Hematopoietic multipotent progenitor cell treated with erythropoietin and hydrocortisone succinate and interleukin-3 and kit ligand, for 15 days (in vitro differentiated cells): ENCODE measurements at places on chromosomes 16 and 17.
A peak's percentile ranks its signal among the peaks of the same experiment; 100 is the strongest.

DNA sequence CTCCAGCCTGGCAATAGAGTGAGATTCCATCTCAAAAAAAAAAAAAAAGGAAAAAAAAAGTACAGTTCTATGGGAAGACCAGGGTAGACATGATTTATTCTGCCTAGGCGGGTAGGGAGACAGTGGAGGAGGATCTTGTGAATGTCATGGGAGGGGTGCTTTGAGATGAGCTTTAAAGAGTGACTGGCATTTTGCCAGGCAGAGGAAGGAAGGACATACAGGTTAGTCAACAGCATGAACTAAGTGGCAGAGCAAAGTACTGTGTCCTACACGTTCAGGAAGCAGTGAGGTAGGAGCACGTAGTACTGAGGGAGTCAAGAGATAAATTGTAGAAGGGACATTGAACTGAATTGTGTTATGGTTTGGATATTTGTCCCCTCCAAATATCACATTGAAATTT, 451.5 kb downstream of the TOX3 start:
- no peak for DNase-seq

GRCh38 chr17:83106913-83107655, 27.7 kb downstream of the METRNL start:
- DNase-seq = no peak

- no peak for DNase-seq
Measured at GRCh38 chr17:66950886-66951604, 13.5 kb upstream of the CACNG4 start.

GRCh38 chr17:43832976-43833829, at the start of gene MPP3:
Gene MPP3 (minus strand): TSS chr17:43833146. CDS start chr17:43831906, 1,240 bp downstream.
- peak; percentile 32 for DNase-seq

DNA sequence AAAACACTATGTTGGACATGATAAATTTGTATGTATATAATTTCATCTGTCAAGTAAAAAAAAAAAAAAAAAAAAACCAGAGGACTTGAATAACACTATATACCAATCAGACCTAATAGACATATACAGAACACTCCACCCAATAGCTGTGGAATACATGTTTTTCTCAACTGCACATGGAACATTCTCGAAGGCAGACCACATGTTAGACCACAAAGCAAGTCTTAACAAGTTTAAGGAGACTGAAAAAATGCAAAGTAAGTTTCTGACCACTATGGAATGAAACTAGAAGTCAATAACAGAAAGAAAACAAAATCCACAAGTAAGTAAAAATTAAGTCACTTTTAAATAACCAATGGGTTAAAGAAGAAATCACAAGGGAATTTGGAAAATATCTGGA, 8.4 kb upstream of the CNTNAP4 start:
- no peak for DNase-seq

- DNase-seq = no peak
Measured at GRCh38 chr17:63775420-63775819, 1.4 kb downstream of the DDX42 start.

DNA sequence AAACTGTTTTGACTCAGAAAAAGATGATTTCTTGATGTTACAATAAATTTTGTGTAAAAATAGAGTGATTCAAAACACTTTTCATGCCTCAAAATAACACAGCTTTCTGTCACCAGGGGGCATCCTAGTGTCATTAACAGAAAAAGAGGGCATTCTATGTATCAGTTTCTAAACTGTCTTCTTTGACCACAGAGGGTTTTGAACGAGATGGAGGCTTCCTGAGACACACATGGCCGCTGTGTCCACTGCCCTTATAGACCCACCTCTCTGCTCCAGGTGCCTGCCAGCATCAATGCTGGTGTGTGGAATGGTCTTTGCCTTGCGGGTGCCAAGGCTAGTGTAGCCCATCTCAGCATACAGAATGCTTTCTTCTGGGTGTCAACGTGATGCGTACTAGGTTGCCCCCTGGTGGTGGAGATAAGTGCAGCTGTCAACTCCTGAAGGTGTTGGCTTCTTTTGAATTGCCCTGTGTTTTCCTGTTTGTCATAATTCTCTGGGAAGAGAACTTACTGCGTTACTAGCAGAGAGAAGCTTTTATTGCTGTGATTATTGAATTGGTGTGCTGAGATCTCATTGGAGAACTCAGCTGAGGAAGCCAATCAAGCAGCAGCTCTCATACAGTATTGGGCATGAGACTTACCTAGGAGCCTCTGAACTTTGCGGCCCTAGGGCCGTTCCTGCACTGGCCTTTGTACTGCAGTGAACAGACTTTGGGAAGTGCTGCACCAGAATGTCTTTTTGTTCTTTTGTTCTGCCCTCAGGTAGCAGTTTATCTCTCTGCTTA, 38.6 kb downstream of the USP10 start:
- peak; percentile 86 for DNase-seq

DNA sequence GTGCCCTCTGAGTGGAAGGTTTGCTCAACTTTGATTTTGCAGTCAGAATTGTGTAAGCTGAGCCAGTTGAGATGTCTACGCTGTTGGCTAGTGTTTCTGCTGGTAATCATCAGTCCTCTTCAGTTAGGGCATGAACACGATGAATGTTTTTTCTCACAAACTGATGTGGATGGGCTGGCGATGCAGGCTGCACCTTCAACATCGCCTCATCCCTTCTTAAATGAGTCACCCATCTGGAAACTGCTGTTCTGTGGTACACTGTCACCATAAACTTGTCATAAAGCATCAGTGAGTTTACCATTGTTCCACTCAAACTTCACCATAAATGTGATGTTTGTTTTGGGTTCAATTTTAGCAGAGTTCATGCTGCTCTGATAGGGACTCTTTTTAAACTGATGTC, 8.4 kb downstream of the C16orf95 start:
- no peak for DNase-seq

DNA sequence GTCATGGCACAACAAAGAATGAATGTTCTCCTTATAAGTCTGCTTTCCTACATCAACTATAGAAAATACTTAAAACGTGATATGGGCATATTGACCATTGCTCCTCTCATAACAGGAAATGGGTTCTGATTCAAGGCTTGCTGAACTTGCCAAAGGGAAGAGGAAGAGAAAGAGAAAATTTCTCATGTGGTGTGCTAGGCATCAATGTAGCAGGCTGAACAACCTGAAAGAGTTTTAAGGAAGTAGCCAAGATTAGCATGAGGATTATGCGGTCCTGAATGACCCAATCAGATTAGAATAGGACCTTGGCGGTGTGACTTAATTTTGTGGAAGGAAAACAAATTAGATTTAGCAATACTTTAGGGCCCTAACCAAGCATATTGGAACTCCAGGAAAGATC, 617.7 kb upstream of the CDH11 start:
- DNase-seq = no peak

DNA sequence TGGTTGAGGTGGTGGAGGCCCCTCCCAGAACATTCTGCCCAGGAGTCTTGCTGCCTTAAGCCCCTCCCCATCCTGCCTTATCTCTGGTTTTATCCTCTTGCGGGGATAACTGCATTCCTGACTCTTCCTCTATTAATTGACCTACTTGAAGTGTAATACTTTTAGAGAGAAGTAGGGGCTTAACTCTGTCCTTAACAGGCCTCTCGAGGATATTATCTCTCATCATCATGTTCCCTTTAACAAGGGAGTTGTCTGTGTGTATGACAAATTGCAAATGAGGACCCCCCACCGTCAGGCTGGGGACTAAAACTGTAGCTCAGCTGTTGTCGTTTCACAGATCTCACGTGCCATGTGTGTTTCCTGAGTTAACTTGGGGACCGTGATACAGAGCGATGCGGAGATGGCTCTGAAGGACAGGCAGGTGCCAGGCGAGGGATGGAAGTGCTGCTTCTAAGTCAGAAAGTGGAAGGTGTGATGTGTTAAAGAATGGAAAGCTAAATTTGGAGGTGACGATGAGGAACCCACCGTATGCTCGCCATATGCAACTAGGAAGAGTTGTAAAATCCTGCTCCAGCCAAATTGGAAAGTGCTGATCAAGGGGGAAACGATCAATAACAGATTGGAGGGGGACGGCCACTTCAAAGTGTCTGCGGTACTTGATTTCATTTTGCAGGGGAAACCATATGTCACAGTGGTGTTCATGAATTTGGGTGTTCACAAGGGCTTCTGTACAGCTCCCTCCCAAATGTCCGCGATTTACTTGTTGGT, 106.3 kb downstream of the RPTOR start:
- no peak for DNase-seq

- DNase-seq = no peak
Measured at GRCh38 chr17:17740615-17741348, 59.5 kb downstream of the RAI1 start.

- DNase-seq = peak; percentile 74
Measured at GRCh38 chr16:88461331-88462269, 8.5 kb downstream of the ZFPM1 start.

DNA sequence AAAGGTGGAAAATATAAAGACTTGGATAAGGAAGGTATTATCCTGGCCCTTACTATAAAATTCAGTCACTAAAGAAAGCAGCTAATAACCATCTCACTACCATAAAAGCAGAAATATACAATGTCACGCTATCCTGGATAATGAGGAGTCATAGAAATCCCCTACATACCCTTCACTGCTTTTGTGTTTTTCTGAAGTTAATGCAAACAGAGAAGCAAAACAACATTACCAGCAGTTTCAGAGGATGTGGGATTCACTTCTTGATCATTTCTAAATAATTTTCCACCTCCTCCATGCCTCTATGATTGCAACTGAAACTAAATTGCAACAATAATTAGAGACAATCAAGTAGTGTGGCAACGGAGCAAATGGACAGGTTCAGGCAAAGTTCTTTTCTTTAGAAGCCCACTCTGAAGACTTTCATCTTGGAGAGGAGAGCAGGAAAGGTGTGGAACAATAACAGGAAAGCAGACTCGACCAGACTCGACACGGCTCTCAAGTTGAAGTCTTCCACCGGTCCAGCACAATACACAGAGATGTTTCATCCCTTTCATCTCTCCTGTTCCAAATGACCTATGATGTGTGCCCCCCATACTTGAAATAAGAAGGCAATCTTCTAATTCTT, 10.2 kb downstream of the CYTH1 start:
- no peak for DNase-seq

DNA sequence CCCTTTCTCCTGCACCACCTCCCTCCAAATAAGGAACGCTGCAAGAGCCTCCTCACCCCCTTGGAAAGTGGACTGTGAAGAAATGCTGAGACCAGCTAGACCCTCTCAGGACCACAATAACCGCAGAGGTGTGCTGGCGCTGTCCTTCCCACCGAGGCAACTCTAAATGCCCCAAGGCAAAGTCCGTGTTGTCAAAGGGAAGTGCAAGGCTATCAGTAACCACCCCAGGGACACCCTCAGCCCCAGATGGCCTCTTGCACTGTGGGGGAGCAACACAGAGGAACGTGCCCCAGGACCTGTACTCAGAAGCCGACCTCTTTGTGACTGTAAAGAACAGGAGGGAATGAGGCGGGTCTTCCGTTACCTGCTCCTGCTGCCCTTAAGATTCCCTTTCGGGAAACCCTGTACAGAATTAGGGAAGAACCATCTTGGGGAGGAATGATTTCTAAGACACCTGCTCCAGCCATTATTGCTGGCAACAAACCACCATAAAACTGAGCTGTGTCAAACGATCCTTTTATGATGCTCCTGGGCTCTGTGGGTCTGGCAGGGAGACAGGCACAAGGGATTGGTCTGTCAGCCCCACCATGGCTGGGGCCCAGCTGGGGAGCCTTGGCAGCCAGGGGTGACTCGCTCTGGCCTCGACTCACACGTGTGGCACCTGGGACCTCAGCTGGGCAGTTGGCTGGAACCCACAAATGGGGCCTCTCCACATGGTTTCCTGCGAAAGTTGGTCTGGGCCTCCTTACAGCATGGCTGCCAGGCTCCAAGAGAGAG, 14.6 kb upstream of the MED9 start:
- DNase-seq = no peak

DNA sequence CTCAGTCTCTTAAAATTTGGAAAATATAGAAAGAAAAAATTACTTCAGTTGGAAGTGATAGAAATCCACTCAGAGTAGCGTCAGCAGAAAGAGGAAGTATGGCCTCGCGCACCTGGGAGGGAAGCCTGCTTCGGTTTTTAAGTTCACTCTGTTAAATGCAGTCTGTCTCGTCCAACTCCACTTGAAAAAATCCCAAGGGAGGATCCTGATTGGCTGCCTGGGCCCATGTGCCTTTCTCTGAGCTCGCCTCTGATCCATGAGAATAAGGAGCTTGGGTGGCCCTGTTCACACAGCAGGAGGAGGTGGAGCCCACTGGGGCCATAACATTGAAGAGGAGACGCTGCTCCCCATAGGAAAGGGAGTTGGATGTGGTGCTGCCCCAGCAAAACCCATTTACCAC, 40.7 kb downstream of the DNAJA2 start:
- no peak for DNase-seq

GRCh38 chr17:292531-293382, 59.9 kb downstream of the RPH3AL start:
- no peak for DNase-seq

- no peak for DNase-seq
Measured at GRCh38 chr17:16906680-16907079, 65.2 kb downstream of the TNFRSF13B start.

GRCh38 chr17:78266231-78266631, 34.8 kb downstream of the TMEM235 start:
- DNase-seq = no peak

GRCh38 chr17:44214896-44215295, 4.6 kb downstream of the UBTF start:
- DNase-seq = no peak

GRCh38 chr17:50272711-50273653, 1.3 kb upstream of the TMEM92 start:
- DNase-seq = peak; percentile 27

- DNase-seq = no peak
Measured at GRCh38 chr16:67040906-67041305, 12.0 kb downstream of the CBFB start.

DNA sequence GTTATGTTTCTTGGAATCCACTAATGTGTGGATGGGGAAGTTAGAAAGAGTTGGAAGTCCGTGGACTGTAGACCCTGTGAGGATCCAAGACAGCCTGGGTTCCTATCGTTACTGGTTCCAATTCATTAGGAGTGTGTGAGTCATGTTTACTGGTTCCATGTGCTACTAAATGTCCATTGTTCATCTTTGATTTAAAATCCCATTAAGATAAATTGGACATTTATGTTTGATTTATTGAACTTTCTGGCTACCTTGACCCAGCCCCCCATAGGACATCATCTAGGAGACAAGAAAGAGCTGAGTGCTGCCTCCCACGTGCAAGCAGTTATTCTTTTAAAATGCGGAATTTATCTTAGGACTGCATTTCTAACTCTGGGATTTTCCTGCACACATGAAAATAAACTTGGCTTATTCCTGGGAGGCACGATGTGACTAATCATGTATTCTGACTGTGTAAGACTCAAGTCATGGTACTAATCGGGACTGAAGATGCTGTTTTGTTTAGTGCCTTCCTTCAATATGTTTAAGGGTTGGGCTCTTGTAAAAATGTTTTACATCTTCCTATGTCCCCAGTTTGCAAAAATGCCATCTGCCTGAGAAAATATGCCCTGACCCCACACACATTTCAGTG, 53.4 kb downstream of the RGS9 start:
- no peak for DNase-seq

- no peak for DNase-seq
Measured at GRCh38 chr17:73068322-73069153, 23.9 kb downstream of the SLC39A11 start.

GRCh38 chr16:19746561-19746960, 28.5 kb downstream of the IQCK start:
- DNase-seq = no peak

- no peak for DNase-seq
Measured at GRCh38 chr16:54268340-54268739, 18.2 kb downstream of the IRX3 start.
